Uterus (tissue), 4 donors: ENCODE measurements at places on chromosomes 7 and 10.

GRCh38 chr10:44950326-44951225, 9.0 kb upstream of the RASSF4 start:
- DNase-seq, result no peak

GRCh38 chr7:38034062-38034908, 113.8 kb downstream of the EPDR1 start:
- no peak for DNase-seq

DNA sequence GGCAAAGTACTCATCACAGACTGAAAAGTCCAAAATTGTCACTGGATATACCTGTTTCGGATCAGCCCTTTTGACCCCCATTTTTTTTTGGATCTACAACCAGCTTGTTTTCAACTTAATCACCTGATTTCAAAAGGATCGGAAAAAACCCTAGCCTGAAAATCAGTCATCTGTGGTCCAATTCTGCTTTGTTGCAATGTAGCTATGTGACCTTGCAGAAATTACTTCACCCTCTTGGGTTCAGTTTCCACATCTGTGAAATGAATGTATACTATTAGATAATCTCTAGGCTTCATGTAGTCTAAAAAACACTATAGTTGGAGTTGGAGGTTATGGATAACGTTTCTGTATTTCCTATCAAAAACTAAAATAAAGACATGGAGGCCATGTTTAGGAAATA, 37.1 kb downstream of the STEAP4 start:
- no peak for DNase-seq

DNA sequence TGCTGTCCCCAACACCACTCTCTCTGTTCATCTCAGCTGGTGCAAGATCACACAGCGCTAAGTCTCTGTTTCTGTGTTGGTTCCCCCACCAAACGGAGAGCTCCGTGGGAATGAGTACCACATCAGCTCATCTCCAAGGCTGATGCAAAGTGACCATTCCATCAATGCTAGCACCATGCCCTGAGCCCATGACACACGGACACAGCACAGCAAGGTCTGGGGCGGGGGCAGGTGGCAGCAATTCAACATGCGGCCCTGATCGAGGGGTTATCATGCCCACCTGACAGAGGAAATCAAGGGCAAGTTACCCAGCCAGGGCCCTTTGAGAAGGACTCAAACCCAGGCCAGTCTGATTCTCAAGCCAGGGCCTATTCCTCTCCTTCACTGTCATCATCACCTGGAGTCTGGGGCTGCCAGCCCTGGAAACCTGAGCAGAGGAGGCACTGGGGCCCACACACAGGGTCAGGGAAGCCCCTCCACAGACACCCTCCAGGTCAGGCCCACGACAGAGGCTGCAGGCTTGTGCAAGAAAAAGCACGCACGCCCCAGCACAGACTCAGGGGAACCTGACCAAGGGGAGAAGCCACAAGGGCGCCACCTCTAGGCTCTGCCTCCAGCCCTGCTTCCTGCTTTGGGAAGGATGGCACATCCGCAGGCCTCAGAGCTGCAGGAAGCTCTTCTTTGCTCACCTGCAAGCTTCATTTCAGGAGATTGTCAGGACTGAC, 74.8 kb downstream of the GRID1 start:
- DNase-seq, result no peak

- DNase-seq, result no peak
Observed at GRCh38 chr7:898855-899681, 22.7 kb downstream of the GET4 start.

GRCh38 chr7:156654511-156655234, 14.1 kb downstream of the RNF32 start:
- no peak for DNase-seq

DNA sequence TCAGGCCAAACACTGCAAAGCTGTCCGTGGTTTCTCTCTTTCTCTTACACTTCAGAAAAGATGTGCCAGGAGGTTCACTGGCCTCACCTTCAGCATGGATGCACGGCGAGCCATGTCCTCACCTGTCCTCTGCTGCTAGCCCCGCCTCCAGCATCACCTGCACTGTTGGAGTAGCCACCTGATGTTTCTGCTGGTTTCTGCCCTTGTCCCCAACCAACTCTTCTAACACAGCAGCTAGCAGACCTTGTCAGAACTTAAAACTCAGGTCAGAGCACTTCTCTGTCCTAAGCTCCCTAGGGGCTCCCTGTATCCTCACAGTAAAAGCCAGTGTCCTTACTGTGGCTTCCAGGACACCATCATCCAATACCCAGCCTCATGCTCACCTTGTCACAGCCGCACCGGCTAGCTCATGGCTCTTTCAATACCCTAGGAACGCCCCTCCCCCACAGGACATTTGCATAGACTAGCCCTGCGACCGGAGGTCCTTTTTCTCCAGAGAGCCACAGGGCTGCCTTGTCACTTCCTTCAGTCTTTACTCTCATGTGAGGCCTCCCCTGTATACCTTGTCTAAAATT, 15.2 kb downstream of the PALD1 start:
- no peak for DNase-seq

DNA sequence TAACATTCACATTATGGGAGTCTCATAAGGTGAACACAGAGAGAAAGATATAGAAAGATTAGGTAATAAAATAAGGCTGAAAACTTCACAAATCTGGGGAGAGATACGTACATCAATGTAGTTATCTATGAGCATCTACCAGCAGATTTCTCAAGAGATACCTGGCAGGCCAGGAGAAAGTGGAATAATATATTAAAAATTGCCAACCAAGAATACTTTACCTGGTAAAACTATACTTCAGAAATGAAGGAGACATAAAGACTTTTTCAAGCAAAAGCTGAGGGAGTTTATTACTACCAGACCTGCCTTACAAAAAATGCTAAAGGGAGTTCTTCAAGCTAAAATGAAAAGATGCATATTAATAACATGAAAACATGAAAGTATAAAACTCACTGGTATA, 78.8 kb upstream of the COMTD1 start:
- DNase-seq, result no peak

DNA sequence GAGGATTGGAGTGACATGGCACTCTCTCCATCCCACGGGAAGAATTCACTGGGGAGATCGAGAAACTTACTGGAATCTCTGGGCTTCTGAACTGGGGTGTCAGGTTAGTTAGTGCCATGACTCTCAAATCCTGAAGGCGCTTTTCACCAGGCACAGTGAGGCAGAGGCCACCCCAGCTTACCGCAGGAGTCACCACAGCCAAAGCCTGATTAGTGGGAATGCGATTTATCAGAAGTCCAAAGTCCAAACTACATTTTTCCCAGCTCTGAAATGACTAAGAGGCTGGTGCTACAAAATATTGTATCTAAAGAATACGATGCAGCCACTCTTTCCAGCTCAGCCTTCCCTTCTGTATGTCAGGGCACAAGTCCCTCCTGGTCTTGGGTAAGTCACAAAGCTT, 334.8 kb upstream of the SHH start:
- no peak for DNase-seq

- DNase-seq, result no peak
Observed at GRCh38 chr7:36760856-36761762, 36.8 kb upstream of the AOAH start.

- DNase-seq, result no peak
Observed at GRCh38 chr10:87913156-87913921, 49.9 kb downstream of the PTEN start.

DNA sequence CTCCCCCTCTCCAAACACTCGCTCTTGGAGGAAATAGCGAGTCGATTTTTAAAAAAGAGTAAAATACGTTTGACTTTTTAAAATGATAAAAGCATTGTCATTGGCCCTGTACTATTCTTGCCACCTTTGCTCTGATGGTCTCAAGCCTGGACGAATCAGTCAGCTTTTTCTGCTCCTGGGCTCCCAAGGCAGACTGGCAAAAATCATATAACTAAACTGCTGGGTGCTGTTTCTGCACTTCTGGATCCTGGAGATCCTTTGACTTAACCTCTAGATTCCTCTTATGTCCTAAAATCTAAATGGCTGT, 1.8 kb downstream of the TPST1 start:
- no peak for DNase-seq

DNA sequence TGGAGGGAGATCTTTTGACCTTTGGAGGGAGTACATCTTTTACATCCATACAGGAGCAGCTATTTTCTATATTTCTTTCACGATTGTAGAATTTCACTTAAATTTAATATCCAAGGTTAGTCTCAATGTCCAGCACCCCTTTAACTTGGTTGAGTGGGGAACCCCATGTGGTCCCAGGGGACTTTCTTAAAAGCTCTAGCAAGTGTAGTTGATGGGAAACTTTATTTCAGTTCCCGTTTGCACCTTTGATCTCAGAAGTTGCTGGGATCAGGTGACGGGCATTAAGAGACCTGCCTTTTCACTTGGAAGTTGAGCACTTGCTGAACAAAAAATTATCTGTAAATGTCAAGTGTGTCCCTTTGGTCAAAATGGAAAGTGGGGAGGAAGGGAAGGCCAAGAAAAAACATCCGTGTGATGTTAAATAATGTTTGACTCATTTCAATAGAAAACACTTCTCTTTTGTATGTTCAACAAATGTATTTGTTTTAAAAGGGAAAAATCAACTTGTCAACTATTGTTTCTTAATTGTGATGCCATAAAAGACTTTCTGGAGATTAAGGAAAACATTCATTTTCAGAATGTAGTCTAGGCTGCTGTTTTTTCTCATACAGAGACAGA, 370.1 kb upstream of the GALNT17 start:
- no peak for DNase-seq

- no peak for DNase-seq
Observed at GRCh38 chr10:81157681-81158080, 620.0 kb downstream of the SH2D4B start.

- no peak for DNase-seq
Observed at GRCh38 chr7:105599551-105599950, 18.3 kb upstream of the EFCAB10 start.

DNA sequence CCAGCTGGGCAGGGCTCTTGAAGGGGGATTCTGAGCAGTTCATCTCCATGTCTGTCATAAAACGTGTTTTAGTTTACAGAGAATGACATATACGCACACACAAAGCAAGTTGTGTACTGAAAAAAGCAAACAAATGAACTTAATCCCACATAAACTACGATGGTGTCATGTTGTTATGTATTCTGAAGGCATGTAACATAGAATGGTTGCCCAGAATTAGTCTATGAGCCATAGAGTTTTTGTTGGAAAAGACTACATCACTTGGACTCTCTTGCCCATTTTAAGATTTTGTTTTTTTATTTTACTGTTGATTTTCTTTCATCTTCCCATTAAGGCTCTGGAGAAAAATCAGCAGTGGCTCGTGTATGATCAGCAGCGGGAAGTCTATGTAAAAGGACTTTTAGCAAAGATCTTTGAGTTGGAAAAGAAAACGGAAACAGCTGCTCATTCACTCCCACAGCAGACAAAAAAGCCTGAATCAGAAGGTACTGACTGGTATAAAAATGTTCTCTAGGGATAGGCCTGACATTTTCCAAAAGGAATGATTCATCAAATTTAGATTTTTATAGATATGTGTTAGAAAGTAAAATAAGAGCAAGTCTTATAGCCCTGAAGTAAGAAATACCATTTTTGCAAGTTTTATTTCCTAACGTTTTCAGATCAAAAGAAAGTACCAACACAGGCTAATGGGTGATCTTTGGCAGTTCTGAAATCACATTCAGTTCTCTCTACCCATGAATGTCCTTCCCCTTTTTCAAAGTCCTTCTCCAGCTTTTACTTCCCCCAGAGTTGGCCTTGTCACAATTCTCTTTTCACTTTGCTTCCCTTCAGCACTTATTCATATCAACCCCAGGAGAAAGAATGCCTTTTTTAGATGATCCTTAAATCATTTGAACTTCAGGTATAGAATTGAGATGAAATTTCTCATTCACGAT, 18.9 kb downstream of the CEP55 start:
- no peak for DNase-seq

GRCh38 chr7:92613214-92613613, 23.0 kb upstream of the FAM133B start:
- DNase-seq, result no peak

DNA sequence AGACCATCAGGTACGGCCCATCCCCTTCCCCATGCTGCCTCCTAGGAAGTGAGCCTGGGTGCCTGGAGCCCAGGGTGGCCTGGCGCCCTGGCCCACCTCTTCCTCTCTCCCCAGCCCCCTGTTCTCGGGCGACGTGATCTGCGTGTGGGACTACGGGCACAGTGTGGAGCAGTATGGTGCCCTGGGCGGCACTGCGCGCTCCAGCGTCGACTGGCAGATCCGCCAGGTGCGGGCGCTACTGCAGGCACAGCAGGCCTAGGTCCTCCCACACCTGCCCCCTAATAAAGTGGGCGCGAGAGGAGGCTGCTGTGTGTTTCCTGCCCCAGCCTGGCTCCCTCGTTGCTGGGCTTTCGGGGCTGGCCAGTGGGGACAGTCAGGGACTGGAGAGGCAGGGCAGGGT, 17.0 kb downstream of the ASL start:
- no peak for DNase-seq

GRCh38 chr7:69550991-69551390, 47.3 kb upstream of the AUTS2 start:
- DNase-seq, result no peak

GRCh38 chr10:94361171-94361794, 1.5 kb downstream of the NOC3L start:
- no peak for DNase-seq

DNA sequence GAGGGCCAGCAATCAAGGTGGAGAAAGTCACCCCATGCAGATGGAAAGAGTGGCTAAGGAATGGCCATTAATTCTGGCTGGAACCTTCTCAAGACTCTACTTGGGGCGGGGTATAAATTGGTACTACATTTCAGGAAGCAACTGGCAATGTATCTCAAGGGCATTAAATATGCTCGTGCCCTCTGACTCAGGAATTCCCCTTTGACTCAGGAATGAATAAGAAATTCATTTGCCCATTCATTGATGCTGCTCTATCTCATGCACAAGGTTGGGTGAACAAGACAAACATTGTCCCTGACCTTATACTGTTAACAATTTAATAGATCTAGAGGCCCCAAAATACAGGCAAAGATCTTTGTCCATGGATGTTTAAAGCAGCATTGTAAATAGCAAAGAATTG, 188.1 kb downstream of the MYOF start:
- no peak for DNase-seq

- DNase-seq, result no peak
Observed at GRCh38 chr7:80392229-80393169, 119.4 kb downstream of the GNAT3 start.

GRCh38 chr10:81472927-81473470, 402.0 kb upstream of the NRG3 start:
- DNase-seq, result no peak

- DNase-seq, result peak; percentile 79
Observed at GRCh38 chr10:7541137-7542087, 125.4 kb downstream of the ITIH5 start.

DNA sequence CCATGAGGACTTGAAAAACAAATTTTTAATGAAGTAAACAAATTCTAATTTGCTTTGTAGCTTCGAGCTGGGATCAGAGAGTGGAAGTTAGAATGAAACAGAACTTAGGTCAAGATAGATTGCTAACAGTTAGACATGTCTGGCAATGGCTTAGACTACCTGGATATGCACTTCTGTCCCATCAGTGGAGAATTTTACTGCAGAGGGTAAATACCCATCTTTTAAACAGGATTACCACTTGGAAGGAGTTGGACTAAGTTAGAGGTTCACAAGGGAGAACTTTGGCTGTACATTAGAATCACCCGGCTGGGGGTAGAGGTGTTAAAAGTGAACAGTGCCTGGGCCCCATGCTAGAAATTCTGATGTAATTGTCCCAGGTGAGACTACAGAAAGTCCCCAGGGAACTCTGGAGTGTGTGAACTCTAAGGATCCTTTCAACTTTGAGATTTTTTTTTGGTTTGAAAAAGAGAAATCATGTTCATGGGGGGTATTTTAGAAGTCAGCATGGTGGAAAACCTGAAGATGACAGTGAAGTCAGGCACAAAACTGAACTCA, 35.5 kb downstream of the ENTPD1 start:
- DNase-seq, result no peak

- DNase-seq, result no peak
Observed at GRCh38 chr7:16318989-16319915, 102.1 kb downstream of the CRPPA start.
